ENCODE measurements at places on chromosomes 5 and 9. TPM values are rescaled to one million over a fixed set of nuclear protein-coding genes. Genes with fewer than 3 reads are reported as not detected.

C9orf50 gene
- 0.14 TPM for polyA plus RNA-seq

DNA sequence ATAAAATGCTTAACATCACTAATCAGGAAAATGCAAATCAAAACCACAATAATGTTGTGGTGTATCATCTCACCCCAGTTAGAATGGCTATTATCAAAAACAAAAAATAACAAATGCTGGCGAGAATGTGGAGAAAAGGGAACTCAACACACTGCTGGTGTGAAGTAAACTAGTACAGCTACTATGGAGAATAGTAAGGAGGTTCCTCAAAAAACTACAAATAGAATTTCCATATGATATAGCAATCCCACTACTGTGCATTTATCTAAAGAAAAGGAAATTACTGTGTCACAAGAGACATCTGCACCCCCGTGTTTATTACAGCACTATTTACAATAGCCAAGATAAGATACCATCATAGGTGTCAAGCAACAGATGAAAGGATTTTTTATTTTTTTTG is 214.5 kb upstream of the RASA1 start:
- no peaks in the 10 kb centered on the region for H3K36me3 ChIP-seq
- DNase-seq = no peak
- no peaks in the 10 kb centered on the region for H3K4me1 ChIP-seq
- no peak overlapping the region for H3K4me3 ChIP-seq
- H3K27me3 ChIP-seq = no peaks in the 10 kb centered on the region
- H3K27ac ChIP-seq = no peak overlapping the region

GRCh38 chr9:124611106-124611505 is 103.9 kb upstream of the NR5A1 start:
- no peak overlapping the region for H3K27ac ChIP-seq
- H3K27me3 ChIP-seq = peaks cover 4% of the 10 kb centered on the region
- no peak overlapping the region for H3K4me3 ChIP-seq
- no peaks in the 10 kb centered on the region for H3K36me3 ChIP-seq

DNA sequence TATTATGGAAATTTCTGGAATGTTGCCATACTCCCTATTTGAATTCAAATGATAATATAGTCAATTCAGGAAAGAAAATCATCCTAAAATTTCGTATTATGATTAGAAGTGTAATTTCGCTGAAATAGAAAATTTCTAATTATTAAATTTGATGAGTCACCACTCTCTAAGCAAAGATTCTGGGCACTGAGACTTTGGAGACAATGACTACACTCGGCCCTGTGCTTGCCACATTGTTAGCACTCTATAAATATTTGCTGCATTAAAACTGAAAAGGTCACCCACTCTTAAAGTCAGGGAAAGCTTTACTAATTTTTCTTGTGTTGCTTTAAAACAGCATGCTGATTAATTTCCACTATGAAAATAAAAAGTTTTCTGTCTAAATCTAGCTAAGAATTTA is 240.3 kb downstream of the TLE4 start:
- H3K4me1 ChIP-seq = no peaks in the 10 kb centered on the region

DNA sequence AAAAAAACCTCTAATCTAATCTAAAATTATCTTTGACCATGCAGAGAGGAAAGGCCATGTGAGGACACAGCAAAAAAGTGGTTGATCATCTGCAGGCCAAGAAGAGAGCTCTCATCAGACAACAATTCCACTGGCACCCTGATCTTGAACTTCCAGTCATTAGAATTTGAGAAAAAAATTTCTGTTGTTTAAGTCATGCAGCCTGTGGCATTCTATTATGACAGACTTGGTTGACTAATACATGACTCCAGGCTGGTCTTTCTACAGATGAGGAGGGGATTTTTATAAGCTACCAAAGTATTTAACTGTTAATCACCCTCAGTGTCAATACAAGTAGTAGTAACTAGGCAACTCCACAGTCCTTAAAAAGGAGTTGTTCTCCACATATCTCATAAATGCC is 358.5 kb upstream of the RGMB start:
- DNase-seq = peak; percentile 98
- no peaks in the 10 kb centered on the region for H3K36me3 ChIP-seq
- no peak overlapping the region for H3K4me3 ChIP-seq
- H3K27ac ChIP-seq = peak overlapping the region; percentile 89
- H3K27me3 ChIP-seq = no peaks in the 10 kb centered on the region

Data from fibroblast of lung (primary cell).